GM19239 (cell line): ENCODE measurements at places on chromosomes 5 and 9.
A peak's percentile ranks its signal among the peaks of the same experiment; 100 is the strongest.

DNA sequence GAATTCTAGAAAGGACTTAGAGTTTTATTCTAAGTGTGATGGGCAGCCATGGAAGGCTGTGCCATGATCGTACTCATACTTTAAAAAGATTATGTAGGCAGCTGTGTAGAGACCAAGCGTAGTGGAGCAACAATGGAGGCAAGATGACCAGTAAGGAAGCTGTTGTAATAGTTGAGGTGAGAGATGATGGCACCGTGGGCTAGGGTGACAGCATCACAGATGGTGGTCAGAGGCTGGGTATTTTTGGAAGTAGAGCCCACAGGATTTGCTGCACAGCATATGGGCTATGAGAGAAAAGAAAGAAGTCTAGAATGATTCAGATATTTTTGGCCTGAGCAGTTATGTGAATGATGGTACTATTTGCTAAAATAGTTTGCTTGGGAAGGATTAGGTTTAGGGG, 7.7 kb downstream of the ARHGAP26 start:
- no peak for DNase-seq

DNA sequence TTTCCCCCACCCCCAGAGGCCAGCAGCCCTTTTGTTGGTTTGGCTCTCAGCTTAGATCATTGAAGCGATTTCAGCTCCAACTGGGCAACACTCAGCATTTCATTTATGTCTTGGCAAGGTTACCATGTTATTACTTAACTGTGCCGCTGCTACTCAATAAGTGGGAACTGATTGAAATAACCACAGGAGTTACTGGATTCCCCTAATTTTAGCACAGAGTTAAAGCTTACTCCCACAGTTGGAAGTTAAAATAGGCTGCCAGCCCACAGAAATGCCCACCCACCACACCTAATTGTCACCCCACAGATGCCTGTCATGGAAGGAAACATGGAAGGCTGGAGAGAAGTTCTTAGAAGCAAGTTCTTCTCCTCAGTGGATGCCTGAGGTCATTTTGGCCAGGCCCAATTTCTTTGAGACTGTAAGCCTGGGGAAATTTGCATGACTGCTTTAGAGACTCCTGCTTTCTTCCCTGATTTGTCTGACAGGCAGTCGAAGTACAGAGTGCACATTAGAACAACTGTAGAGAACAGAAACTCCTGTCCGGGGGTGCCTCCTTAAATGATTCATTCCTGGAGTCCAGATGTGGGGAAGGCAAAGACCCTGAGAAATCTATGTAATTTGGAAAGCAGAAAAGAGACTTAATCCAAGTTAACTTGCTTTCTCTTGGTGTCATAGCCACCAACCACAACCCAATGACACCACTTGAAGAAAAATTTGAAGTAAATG, 370.0 kb downstream of the ZSWIM6 start:
- peak; percentile 7 for DNase-seq

DNA sequence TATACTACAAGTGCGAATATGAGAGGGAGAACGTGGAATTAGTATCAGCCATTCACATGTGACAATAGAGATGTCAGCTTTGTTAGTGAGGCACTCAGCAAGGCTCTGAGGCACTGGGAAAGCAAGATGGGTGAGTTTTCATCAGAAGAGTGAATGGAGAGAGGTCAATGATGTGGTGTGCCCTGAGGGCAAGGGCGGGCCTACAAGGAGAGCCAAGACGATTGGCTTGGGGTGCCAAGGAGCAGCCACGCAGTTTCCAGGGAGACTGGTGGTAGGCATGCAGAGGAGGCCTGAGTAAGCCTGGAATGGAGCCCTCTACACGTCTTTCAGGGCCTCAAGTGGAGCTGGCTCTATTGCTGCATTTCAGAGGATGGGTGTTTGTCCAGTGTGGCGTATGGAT, 24.7 kb downstream of the BTF3 start:
- DNase-seq, result no peak

DNA sequence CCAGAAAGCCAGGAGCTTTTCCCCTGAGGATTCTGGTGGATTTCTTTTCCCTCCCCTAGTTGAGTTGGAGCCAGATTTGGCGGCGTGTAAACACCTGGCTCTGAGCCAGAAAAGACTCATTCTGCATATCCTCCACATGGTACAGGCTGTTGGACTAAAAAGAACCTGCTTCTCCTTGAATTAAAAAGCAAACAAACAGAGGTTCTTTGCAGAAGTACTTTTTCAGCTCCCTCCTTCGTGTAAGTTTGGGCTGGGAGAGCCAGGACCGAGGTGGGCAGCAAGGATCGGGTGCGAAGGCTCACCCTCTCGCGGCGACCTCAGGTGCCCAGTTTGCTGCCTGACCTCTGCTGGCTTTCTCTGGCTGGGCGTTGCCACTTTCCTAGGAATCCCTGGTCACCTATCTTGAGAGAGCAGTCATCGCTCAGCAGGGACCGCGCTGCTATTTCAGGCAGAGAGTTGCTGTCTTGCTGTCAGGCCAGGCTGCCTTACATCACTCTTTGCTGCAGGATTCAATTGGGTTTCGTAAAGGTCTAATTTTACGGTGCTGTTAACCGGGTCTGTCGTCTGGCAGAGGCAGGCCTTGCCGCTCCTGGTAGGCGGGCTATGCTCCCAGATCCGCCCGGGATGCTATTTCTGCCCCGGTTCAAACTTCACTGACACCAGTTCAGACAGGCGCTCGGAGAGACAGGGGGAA, 3.2 kb downstream of the PAPPA start:
- no peak for DNase-seq

- DNase-seq, result no peak
Measured at GRCh38 chr5:84091127-84091799, 293.4 kb downstream of the EDIL3 start.

DNA sequence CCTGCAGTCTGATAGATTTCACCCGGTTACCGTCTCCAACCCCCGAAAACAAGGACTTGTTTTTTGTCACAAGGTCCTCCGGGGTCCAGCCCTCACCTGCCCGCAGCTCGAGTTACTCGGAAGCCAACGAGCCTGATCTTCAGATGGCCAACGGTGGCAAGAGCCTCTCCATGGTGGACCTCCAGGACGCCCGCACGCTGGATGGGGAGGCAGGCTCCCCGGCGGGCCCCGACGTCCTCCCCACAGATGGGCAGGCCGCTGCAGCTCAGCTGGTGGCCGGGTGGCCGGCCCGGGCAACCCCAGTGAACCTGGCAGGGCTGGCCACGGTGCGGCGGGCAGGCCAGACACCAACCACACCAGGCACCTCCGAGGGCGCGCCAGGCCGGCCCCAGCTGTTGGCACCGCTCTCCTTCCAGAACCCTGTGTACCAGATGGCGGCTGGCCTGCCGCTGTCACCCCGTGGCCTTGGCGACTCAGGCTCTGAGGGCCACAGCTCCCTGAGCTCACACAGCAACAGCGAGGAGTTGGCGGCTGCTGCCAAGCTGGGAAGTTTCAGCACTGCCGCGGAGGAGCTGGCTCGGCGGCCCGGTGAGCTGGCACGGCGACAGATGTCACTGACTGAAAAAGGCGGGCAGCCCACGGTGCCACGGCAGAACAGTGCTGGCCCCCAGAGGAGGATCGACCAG, 121.3 kb downstream of the DAB2IP start:
- no peak for DNase-seq

GRCh38 chr5:77499441-77499840, 7.3 kb upstream of the WDR41 start:
- DNase-seq, result no peak

GRCh38 chr5:157612581-157612980, 37.0 kb upstream of the ADAM19 start:
- DNase-seq, result no peak

- DNase-seq, result peak; percentile 27
Measured at GRCh38 chr9:4923580-4924544, 61.2 kb upstream of the JAK2 start.

DNA sequence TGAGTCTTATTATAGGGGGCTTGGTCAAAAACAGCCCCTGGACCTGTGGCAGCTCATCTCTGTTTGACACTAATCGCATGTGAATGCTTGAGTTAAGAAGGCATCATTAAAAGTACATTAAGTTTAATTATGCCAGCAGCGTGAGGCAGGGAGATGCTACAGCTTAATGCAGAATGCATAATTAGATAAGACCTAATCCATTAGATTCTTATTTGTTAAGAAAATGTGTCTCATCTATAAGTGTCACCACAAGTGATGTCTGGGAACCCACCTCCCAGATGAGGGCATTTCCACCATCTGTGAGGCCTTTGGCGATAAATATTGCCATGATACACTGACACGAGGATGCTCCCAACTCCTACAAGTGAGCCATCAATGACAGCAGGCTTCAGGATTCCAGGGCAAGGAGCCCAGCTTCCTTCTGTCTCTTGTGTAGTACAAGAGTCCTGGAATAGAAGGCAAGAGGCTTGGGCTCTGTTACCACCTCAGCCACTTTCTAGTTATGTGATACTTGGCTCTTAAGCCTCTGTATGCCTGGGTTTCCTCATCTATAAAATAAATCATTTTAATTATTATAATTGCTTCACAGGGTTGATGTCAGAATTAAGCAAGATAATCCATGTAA, 202.7 kb downstream of the FAM114A2 start:
- no peak for DNase-seq

DNA sequence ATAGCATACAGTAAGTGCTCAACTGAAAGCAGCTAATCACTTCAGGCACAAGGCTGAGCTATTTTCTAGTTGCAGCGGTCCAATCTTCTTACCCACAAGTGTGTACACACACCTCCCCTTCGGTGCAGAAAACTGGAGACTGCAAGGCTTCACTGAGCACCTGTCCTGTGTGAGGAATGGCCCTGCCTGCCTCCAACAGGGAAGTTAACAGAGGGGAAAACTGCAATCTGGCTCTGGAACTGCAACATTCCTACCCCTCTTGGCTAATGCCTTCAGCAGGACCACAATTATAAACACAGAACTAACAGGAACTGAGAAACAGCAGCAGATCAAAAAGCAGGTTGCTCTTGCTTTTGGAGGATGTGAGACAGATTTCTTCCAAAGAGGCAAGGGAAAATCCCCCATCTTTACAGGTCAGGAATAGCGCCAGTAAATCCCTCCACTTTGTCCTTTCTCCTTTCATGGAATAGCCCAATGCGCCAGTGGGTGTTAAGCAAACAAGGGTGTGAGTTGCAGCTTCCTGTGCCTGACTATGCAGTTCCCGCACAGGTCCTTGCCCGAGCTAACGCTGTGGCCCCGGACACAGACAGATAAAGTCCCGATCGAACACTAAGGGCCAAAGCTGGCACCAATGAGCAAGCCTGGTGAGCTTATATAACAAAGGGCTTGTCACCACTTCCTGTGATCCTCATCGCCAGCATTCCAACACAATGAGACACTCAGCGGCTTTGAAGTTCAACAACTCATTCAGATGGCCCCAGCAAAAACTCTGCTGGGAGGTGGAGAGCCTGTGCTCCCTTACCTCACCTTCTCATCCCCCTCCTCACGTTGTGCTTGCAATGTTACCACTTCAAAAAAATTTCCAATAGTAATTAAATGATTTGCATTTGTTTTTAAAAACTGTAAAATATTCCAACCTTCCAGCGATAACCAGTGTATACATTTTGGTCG, 21.5 kb downstream of the SHB start:
- no peak for DNase-seq

DNA sequence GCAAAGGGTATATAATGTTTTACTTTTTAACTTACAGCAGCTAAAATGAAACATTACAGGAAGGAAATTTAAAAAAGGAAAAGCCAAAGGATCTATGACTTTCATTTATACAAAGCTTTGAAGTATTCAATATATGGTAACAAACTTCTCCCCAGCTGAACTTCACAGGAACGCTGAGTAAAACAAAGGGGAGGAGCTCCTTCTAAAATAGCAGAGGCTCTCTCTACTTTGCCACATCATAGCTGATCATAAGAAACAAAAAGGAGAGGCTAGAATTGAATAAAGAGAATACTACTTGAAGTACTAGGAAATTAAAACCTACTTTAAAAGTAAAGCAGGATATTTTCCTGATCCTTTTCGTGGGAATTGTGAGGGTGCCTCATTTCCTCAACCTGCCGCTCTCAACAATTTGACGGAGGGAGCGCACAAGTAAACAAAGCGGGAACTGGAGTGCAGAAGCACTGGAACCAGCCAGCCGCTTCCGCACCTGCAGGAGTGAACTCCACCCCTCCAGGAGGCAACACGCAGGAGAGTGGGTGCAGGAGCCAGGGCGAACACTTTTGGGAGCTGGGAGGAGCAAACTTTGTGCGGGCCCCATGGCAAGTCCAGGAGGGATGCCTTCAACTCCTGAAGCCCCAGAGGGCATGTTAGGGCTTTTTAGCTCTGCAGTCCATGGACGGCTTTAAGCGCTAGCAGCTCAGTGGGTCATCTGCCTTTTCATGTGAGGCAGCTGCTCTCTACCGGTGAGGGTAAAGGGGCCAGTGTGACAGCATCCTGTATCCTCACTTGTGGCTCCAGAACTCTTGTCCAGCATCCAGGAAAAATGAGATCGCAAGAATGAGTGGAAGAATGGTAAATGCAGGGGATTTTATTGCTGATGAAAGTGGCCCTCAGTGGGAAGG, 757.4 kb downstream of the PTPRD start:
- DNase-seq, result no peak

DNA sequence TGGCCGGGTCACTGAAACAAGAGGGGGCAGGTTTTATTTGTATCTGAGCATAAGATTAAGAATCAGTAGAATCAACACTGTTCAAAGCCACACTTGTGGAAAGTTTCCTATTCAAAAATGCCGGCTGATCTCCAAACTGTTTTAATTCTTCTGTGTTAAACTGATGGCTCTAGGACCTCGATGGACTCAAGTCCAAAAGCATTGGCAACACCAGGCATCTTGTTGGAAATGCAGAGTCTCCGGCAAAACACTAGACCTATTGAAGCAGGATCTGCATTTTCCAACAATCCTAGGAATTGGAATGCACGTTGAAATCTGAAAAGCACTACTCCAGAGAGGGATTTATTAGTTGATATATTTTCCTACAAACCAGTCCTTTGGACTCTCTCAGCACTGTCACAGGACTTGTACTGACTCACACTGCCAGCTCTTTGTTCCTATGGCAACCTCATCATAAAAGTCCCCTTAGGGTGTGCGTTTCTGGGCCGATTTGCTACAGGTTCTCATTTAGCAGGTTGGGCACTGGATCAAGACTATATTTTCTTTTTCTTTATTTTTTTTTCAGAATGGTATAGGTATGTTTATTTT, 48.1 kb upstream of the PCA3 start:
- no peak for DNase-seq

GRCh38 chr5:163437309-163438182, at the start of gene CCNG1:
CCNG1 (plus strand) TSS chr5:163437595; CDS start chr5:163439257, 1,662 bp downstream.
- DNase-seq, result peak; percentile 67

DNA sequence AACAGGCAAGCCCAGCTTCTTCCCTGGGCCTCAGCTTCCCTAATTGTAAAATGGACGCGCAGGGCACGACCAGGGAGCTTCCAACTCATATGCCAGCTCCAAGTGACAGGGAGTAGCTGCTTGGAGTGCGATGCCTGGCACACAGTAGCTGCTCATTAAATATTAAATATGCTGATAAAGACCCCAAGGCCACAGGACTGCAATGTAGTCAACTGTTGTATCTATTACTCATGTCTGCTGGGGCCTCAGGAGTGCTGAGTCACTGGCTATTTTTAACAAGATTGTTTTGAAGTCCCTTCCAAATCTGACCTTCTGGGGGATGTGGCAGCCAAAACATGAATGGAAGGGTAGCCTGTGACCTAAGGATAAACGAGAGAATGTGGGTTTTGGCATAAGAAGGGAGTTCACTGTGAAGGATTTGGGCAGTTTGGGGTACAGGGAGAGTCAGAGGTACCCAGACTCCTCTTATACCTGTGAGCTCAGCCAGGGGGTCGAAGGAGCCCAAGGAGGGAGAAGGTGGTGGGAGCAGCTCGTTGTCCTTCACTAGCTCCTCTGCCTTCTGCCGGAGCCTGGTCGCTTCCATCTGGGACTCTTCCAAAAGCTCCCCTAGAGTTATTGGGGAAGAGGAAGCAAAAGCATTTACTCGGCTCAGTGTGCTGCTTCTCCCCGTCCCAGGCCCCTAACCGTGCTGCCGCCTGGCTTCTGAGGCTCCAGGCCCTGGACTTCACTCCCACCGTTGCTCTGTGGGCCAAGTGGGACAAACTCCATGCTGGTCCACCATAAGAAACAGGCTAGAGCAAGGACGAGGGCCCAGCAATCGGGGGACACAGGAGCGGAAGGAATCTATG, 17.5 kb downstream of the TNIP1 start:
- DNase-seq, result no peak
